ENCODE measurements at places on chromosomes 16 and 17. TPM values are rescaled to one million over a fixed set of nuclear protein-coding genes. Genes with fewer than 3 reads are reported as not detected.

GRCh38 chr17:39808409-39808997, 55.6 kb downstream of the IKZF3 start:
- peaks cover 35% of the 10 kb centered on the region for H3K27me3 ChIP-seq
- H3K27ac ChIP-seq, result no peak overlapping the region
- DNase-seq, result no peak
- H3K4me1 ChIP-seq, result no peaks in the 10 kb centered on the region
- H3K36me3 ChIP-seq, result no peaks in the 10 kb centered on the region

GRCh38 chr17:80107231-80108021, 6.0 kb downstream of the GAA start:
- H3K27me3 ChIP-seq, result peaks cover 5% of the 10 kb centered on the region
- no peak for DNase-seq
- H3K27ac ChIP-seq, result no peak overlapping the region
- no peaks in the 10 kb centered on the region for H3K36me3 ChIP-seq
- peaks cover 4% of the 10 kb centered on the region for H3K4me1 ChIP-seq

GRCh38 chr17:17380145-17380925, 77.2 kb downstream of the NT5M start:
- no peak overlapping the region for H3K27ac ChIP-seq
- no peaks in the 10 kb centered on the region for H3K36me3 ChIP-seq
- H3K27me3 ChIP-seq, result peaks cover 40% of the 10 kb centered on the region
- DNase-seq, result no peak
- H3K4me1 ChIP-seq, result no peaks in the 10 kb centered on the region

GRCh38 chr16:11576427-11577289, 10.1 kb downstream of the LITAF start:
- H3K36me3 ChIP-seq, result no peaks in the 10 kb centered on the region
- DNase-seq, result no peak
- no peaks in the 10 kb centered on the region for H3K27me3 ChIP-seq
- H3K4me1 ChIP-seq, result no peaks in the 10 kb centered on the region
- no peak overlapping the region for H3K4me3 ChIP-seq
- H3K27ac ChIP-seq, result no peak overlapping the region

DNA sequence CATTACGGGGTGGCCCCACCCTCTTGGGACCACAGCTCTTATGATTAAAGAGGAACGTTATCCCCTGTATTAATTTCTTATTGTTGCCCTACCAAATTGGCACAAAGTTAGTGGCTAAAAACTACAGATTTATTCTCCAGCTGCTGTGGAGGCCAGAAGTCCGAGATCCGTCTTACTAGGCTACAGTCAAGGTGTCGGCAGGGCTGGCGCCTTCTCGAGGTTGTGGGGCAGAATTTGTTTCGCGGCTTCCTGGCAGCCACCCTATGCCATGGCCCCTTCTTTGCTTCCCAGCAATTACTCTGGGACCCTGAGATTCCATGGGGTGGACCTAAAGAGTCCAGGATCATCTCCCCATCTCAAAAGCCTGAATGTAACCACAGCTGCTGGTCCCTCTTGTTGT, 263.4 kb downstream of the CPPED1 start:
- H3K27ac ChIP-seq, result no peak overlapping the region
- peaks cover 24% of the 10 kb centered on the region for H3K4me1 ChIP-seq
- no peaks in the 10 kb centered on the region for H3K27me3 ChIP-seq
- DNase-seq, result no peak
- H3K4me3 ChIP-seq, result no peak overlapping the region

GRCh38 chr16:80274576-80275191, 266.1 kb upstream of the DYNLRB2 start:
- peaks cover 19% of the 10 kb centered on the region for H3K4me1 ChIP-seq
- DNase-seq, result peak; percentile 93
- peak overlapping the region; percentile 13 for H3K4me3 ChIP-seq
- no peaks in the 10 kb centered on the region for H3K36me3 ChIP-seq

- H3K27me3 ChIP-seq, result no peaks in the 10 kb centered on the region
- H3K27ac ChIP-seq, result no peak overlapping the region
- no peaks in the 10 kb centered on the region for H3K36me3 ChIP-seq
Observed at GRCh38 chr16:12486386-12486785, 317.3 kb downstream of the CPPED1 start.

DNA sequence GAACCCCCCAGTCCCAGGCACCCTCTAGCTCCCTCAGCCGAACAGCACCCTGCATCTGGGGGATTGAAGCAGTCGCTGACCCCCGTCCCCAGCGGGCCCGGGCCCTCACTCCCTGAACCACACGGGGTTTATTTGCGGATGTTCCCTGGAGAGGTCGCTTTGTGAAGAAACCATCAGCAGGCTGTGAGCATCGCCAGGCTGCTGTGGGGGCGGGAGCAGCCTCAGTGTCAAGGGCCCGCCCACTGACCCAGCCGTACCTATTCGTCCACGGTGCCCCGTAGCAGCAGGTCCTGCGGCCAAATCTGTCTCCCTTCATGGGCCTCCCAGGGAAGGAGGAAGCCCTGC, 6.4 kb upstream of the RAB40C start:
- no peaks in the 10 kb centered on the region for H3K27me3 ChIP-seq
- no peak overlapping the region for H3K27ac ChIP-seq
- no peaks in the 10 kb centered on the region for H3K36me3 ChIP-seq
- peaks cover 7% of the 10 kb centered on the region for H3K4me1 ChIP-seq

- H3K4me3 ChIP-seq, result no peak overlapping the region
- DNase-seq, result no peak
- no peak overlapping the region for H3K27ac ChIP-seq
- no peaks in the 10 kb centered on the region for H3K4me1 ChIP-seq
Observed at GRCh38 chr16:57690782-57691471, 3.7 kb upstream of the DRC7 start.

GRCh38 chr17:16052486-16052885, 52.9 kb downstream of the TTC19 start:
- H3K4me1 ChIP-seq, result no peaks in the 10 kb centered on the region
- H3K4me3 ChIP-seq, result no peak overlapping the region
- no peak overlapping the region for H3K27ac ChIP-seq
- H3K27me3 ChIP-seq, result no peaks in the 10 kb centered on the region

GRCh38 chr16:87352818-87353217, 30.8 kb downstream of the FBXO31 start:
- DNase-seq, result no peak
- no peak overlapping the region for H3K4me3 ChIP-seq
- no peak overlapping the region for H3K27ac ChIP-seq
- peaks cover 2% of the 10 kb centered on the region for H3K36me3 ChIP-seq

DNA sequence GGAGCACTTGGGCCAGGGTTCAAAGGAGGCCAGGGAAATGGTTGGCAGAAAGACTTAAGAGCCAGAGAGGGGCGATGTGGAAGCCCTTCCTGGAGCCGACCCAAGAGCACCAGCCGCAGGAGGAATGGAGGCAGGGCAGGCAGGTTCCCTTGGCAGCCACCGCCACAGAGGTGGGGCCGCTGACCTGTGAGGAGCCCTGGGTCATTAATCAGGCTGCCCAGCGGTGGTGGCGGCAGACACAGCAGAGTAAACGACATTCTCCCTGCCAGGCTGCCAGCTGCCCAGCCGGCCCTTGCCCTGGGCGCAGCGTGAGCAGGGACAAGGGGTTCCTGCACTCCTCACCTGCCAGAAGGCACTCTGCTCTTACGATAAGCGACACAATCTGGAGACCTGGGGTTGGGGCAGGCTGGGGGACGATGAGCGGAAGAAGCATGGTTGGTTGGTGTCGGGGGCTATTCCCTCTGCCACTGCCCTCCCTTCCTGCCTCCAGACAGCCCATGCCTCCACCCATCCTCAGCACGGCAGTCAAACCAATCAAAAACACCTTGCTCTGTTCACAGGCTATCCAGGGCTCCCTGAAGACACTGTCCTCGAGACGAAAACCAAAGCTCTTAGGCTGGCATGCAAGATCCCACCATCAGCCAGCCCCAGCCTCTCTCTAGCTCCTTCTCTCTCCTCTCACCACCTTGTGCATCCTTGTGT, 40.9 kb downstream of the PLXDC1 start:
- no peak overlapping the region for H3K4me3 ChIP-seq
- H3K27ac ChIP-seq, result no peak overlapping the region
- no peak for DNase-seq
- H3K27me3 ChIP-seq, result peaks cover 18% of the 10 kb centered on the region

The CA10 gene
- not detected for total RNA-seq

The CD300A gene
- not detected for total RNA-seq

The CCL11 gene
- not detected for total RNA-seq

The TBC1D3 gene
- not detected for total RNA-seq

The MYH13 gene
- total RNA-seq, result not detected

The ORAI3 gene
- 21.1 TPM for total RNA-seq

The ACAP1 gene
- total RNA-seq, result 14.4 TPM

The OR1A1 gene
- not detected for total RNA-seq

The GCGR gene
- not detected for total RNA-seq

Measured in astrocyte (in vitro differentiated cells and primary cell).